NCI-H526 (cell line): ENCODE measurements at places on chromosomes 16 and 17.

DNA sequence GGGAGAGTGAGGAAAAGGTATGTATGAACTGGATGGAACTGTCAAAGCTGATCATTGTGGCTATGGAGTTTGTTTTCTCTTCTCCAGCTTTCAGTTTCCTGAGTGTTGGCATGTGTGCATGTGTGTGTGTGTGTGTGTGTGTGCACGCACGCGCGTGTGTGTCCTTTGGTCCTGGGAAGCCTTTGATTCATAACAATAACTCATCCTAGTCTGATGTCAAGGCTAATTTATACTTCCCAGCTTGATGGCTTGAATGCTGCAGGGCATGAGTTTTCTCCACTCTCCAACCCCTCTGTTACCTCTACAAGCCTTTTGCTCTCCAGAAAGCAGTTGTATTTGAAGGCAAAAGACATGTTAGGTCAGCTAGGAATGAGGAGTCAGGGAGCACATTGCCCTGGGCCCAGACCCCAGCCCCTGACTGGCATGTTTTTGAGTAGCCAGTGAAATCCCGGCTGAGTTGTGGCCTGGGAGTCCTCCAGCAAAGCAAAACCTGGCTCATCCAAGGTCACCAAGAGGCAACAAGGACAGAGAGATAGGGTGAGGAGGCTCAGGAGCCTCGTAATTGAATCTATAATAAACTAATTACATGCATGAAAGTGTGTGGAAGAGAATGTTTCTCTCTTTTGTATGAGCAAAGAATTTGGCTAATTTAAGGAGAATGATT lies 8.9 kb upstream of the CDC42EP4 start:
- no peak for DNase-seq

DNA sequence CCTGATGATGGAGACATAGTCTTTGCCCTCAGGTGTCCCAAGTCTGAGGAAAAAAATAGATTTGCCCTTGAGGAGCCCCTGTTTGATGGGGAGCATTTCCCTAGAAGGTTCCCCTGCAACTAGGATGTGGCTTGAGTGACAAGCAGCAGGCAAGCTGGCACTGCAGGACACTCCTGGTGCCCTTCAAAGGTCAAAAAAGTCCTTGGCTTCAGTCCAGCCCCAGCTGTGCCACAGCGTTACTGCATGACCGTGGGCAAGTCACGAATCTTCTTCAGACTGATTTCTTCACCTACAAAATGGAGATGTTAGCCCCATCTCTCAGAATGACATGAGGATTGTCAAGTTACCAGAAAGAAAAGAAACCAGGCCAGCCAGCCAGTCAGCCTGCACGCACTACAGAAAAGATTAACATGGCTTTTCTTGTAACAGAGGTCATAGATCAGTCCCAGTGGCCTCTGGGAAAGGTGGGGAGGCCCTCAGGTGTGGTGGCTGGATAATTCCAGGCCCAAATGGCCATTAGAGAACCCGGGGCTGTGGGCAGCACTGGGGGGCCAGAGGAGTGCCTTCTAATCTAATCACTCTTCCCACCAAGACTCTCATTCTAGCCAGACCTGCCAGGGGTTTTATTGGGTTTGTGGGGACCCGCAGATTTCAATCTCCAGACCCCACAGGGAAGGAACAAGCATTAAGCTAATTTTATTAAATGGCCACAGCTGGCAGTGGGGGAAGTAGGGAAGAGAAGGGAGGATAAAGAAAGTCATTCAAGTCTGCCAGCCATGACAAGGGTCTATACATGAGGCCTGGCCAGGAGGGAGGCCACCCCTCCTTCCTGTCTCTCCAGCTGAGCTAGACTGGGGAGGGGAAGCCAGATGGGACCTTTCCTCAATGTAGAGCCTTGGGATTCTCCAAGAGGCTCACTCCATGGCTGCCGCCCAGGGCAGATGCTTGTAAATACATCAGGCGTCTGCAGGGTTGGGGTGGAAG lies 9.7 kb upstream of the KIF18B start:
- DNase-seq, result no peak

DNA sequence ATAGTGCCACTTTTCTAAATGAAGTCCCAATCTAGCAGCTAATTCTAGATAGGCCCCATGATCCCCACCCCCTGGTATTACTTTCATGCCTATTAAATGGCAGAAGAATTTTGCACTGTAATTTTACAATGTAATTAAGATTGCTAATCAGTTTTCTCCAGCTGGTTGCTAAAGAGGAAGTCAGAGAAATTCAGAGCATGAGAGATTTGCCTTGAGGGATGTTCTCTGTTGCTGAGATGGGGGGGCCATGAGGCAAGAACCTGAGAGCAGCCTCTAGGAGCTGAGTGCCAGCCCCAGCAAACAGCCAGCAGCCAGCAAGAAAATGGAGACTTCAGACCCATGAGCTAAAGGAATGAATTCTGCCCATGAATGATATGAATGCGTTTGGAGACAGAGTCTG lies 38.9 kb downstream of the SHCBP1 start:
- DNase-seq, result no peak

DNA sequence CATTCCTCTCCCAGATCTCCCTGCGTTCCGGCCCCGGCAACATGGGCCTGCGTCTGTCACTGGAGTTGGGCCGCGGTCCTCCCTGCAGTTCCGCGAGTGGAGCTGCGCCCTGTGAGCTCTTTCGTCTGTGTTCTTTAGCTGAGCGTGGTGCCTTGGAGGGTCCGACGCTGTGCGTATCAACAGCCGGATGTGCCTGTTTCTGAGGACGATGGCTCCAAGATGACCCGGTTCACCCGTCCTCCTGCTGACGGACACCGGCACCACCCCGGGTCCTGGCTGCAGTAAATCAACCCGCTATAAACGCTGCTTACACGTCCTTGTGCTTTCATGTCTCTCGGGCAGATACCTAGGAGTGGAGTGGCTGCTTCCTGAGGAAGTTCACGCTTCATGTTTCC lies 44.8 kb upstream of the GNG13 start:
- DNase-seq, result no peak

DNA sequence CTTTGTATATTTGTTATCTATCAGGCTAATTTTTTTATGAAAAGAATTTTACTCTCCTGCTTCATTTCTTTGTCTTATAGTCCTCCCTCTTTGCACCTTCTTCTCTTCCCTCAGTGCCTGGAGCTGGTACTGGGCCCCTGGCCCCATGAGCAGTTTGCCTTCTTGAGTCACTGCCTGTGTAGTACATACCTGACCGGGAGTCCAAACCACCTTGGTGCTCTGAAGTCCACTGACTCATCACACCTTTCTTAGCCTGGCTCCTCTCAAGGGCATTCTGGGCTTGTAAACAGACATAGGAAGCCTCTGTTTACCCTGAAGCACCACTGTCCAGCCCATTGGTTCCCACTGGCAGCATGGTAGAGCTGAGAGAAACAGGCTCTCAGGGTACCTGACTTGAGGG lies 11.0 kb upstream of the TACO1 start:
- DNase-seq, result no peak
